Activated CD4-positive, alpha-beta T cell treated with anti-CD3 and anti-CD28 coated beads, Interleukin-2, amount 10 ng/mL, durations not matched to agents 7 days and 5 days (primary cell): ENCODE measurements at places on chromosomes 13 and 19.
A peak's percentile ranks its signal among the peaks of the same experiment; 100 is the strongest.

DNA sequence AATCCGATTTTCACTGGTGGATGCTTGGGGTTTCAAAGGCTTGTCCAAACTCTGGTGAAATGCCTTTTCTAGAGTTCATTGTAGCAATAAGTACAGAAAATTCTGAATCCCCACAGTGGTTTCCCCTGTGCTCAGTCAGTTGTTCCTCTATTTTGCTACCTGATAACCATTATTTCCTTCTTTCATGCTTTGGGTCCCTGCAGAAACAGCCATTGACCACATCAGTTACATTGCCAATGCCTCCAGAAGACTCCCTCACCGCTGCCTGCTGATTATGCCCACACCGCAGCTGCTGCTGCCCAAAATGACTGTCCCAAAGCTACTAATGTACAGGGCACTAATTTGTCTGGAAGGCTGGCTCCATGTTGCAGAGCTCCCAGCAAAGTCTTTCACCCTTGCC is 517.3 kb downstream of the KLF12 start:
- DNase-seq: no peak

- DNase-seq: no peak
Observed at GRCh38 chr19:18097993-18098890, 664 bp downstream of the MAST3 start.

- DNase-seq: no peak
Observed at GRCh38 chr19:49528211-49528771, 488 bp downstream of the RCN3 start.

DNA sequence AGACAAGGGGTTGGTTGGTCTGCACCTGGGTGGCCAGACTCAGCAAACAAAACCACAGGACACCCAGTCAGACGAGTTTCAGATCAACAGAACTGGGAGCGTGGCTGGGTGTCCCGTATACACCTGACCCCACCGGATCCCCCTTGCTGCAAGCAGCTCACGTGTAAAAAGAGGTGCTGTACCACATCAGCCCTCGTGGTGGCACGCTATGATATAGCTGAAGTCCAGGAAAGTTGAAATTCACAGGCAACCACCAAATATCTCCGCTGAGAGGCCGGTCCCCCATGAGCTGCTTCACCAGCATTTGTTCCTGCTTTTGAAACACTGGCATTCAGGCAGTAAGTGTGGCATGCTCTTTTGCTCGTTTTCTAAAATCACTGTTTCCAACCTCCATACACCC is 92.3 kb downstream of the TUBA3C start:
- DNase-seq: peak; percentile 8

GRCh38 chr19:31145007-31145406 is 204.2 kb downstream of the TSHZ3 start:
- DNase-seq: no peak

GRCh38 chr13:99281811-99282263 is 23.7 kb upstream of the GPR18 start:
- peak; percentile 56 for DNase-seq

DNA sequence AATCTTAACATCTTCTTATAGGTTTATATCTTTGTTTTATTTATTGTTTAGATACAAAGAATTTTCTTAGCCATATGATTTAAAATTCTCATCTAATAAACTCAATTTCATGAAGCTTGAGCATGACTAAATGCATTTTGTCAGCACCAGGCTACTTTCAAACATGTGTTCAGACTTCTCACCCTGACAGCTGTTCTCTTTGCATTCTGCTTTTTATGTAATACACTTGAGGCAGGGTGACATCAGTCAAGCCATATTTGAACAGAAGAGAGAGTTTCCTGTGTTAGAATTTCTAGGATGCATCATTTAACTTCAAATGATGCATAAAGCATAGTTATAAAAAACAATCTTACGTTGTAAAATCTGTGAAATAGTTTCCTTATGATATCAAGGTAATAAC is 1295.1 kb upstream of the PCDH20 start:
- no peak for DNase-seq

DNA sequence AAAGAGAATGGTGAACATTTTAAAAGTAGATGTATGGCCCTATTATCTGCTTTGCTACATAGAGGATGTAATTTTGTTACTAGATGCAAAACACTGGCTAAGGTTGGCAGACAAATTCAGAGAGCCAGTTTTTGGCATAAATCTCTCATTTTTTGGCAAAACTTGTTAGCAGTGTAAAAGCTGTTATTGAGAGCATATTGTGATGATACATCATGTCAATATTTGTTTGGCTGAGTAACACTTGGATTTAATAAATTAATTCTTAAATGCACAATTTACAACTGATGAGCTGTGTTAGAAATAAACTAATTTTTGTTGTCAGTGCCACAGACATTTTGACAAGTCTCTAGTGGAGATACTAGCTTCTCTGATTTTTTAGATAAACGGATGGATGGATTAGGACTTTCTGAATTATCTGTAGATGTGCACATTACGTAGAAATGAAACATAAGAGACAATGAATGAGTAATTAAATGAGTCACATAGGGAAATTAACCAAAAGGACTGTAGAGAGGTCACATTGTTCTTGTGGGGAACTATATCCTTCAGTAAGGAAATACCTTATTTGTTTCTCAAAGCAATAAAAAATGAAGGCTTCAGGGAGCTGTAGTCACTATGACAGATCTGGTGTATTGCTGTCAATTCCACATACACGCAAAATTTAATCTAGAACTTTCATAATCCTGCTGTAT is 17.4 kb downstream of the UFM1 start:
- DNase-seq: no peak

GRCh38 chr19:30029721-30030510 is 87.9 kb downstream of the URI1 start:
- no peak for DNase-seq

DNA sequence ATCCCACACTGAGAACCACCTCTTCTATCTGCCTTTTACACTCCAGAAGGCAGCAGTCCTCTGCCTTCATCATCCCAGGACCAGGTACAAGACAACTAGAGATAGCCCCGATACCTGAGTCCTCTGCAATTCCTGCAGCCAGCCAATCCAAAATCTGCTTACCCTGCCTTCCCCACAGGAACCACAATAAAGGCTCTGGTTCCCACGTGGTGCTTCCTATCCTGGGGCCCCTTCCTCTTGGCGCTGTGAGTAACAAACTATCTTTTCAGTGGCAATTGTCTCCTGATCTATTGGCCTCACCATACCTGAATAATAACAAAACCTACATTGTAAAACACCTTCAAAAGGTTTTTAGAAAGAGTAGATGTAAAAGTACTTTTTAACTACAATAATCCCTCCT is 63.1 kb downstream of the ZDHHC20 start:
- DNase-seq: peak; percentile 46

- DNase-seq: peak; percentile 96
Observed at GRCh38 chr19:52942386-52943133, 19.3 kb upstream of the ZNF888 start.
